Stimulated activated CD4-positive, alpha-beta T cell treated with anti-CD3 and anti-CD28 coated beads, TNF-alpha, amount 100 ng/mL, for 1 hour (primary cell): ENCODE measurements at places on chromosomes 4 and X.

- DNase-seq = no peak
These were observed 101.3 kb downstream of the PALLD start for GRCh38 chr4:168598191-168598590.

DNA sequence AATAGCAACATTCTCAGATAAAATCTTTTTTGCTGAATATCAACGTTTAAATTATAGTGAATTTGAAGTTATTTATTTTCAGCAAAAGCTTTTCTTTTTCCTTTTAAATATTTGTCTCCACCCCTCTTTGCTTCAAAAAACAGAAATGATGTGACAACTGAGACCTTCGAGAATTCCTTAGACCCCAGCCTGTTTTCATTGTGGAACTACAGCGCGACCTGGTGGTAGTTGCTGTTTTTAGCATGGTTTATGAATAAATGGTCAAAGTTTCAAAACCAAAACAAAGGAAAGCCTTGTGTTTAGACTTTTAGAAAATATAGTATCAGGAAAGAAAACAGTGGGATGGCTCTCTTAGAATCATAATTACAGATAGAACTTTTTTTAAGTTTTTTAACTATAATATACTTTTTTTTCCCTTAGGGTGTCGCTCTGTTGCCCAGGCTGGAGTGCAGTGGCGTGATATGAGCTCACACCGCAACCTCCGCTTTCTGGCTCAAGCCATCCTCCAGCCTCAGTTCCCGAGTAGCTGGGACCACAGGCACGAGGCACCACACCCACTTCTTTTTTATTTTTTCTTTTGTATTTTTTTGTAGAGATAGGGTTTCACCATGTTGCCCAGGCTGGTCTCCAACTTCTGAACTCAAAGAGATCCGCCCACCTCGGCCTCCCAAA, 26.8 kb upstream of the TMEM184C start:
- DNase-seq = no peak

- no peak for DNase-seq
These were observed 101.9 kb downstream of the MAML3 start for GRCh38 chr4:140052050-140052449.

GRCh38 chr4:52566136-52567031, 92.7 kb downstream of the USP46 start:
- no peak for DNase-seq

DNA sequence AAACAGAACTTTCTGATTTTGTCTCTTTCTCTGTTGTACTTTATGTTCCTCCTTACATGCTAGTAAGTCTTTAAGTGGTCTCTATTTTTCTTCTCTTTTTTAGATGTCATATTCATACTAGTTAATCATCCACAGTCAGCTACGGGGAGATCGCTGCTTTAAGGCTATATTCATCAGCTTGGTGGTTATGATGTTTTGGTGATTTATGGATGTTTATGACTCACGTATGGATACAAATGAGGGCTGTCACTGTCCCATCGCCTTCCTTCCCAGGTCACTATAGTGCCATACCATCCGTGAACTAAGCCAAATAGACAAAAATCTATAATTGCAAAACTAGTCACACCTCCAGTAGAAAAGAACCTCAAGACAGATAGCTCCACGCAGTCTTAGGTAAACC, 296.8 kb upstream of the AADAT start:
- DNase-seq = no peak

- DNase-seq = no peak
These were observed 2.7 kb downstream of the FAM120C start for GRCh38 chrX:54180403-54180802.

DNA sequence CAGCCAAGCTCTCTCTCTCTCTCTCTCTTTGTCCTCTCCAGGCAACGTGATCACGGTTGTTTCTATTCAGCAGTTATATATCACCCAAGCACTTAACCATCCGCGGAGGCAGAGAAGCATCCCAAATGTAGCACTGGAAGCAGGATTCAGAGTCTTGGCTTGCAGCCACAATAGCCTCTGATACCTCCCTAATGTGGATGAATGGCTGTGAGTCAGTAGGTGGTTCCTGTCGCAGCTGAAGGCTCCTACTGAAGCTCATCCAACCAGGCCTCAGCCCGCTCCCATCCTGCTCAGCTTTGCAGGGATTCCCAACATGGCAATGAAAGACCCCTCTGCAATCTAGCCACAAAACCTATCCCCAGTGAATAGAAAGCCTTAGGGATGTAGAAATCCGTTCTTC, 5.1 kb downstream of the HS6ST2 start:
- DNase-seq = no peak

GRCh38 chr4:86497980-86498862, 95.9 kb upstream of the PTPN13 start:
- DNase-seq = no peak

DNA sequence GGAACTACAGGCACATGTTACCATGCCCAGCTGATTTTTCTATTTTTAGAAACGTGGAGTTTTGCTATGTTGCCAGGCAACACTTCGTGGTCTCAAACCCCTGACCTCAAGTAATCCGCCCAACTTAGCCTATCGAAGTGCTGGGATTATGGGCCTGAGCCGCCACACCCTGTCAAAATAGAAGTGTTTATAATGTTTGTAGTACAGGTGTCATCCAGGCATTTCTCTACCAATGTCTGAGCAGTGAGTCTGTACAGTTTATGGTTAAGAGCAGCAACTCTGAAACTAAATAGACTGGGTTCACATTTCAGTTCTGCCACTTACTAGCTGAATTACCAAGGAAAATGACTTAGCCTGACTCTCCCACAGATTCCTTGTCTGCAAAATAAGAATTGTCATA, 460.4 kb upstream of the GALNT7 start:
- DNase-seq = no peak

GRCh38 chr4:73621357-73621756, 1.1 kb upstream of the RASSF6 start:
- DNase-seq = no peak

GRCh38 chrX:68596871-68597270, 50.6 kb upstream of the STARD8 start:
- DNase-seq = no peak

- DNase-seq = no peak
These were observed 79.3 kb downstream of the DTHD1 start for GRCh38 chr4:36360755-36361154.

DNA sequence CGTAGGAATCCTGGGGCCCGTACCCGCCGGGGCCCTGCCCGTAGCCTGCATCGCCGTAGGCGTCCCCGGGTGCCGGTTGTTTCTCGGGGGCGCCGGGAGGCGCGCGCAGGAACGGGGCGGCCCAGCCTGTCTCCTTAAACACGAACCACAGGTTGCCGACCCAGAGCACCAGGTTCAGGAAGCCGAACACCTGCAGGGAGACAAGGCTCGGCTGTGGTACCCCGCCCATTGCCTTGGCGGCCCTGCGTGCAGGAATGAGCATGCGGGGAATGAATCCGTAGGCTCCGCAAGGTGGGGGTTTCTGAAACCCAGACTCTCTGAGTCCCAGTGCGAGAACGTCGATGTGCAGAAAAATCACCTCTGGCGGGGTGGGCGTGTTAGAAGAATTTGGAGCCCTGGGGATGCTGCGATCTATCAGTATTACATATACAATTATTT, 5.4 kb upstream of the PRICKLE3 start:
- DNase-seq = no peak

- no peak for DNase-seq
These were observed 233.4 kb downstream of the PPP4R3C start for GRCh38 chrX:27229721-27230120.

DNA sequence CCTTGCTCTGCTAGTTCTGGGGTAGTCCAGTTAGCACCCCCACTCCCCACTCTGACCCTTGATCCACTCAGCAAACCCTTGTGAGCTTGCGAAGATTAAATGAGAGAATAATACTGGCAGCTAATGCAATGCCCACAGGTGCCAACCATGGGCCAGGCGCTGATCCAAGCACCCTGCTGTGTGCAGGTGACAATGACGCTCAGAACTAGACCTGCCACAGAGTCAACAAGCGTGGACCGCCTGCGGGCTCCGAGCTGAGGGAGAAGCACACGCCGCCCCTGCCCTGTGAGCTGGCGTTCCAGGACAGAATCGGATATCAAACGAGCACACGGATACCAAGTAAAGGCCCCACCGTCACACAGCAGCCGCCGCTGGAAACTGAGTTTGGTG, 129.2 kb downstream of the FAM53A start:
- no peak for DNase-seq

- DNase-seq = no peak
These were observed 99.2 kb upstream of the TENM3 start for GRCh38 chr4:182143822-182144625.

DNA sequence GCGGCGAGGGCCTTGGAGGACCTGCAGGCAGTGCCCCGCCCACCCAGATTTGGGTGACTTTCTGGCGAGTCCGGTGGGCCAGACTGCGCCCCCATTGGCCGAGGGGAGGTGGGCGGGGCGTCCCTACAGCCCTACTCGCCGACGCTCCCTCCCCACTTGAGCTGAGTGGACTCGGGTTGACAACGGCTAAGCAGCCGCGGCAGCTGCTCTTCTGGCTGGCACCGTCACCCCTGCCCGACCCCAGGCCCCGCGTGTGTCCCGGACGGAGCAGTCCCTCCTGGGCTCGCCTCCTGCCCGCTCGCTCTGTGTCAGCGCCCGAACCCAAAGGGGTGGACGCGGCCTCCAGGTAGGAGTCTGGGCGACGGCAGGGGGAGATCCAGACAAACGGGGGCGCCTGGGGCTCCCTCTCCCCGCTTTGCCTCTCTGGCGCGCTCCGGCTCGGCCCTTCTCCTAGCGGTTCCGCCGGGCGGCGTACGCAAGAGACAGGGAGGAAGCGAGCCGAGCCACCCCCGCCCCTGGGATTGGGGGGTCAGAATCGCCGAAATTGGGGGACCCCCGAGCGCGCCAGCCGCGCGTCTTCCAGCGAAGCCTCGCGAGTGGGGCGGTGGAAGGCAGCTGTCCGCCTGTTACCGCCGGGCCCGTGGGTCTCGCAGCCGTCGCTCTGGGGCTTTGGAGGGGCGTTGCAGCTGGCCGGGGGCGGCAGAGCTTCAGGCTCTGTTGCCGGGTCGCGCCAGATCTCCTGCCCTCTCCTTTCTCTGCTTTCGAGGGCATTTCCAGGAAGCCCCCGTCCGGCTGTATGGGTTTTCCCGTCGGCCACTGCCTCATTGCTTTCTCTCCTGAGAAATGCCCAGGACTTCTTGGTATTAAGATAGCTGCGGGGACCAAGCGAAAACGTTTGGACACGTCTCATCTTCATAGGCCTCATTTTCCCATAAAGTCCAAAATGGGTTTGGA, 46.3 kb downstream of the STARD8 start:
- DNase-seq = no peak
